ENCODE measurements at places on chromosomes 4 and X. TPM values are rescaled to one million over a fixed set of nuclear protein-coding genes. Genes with fewer than 3 reads are reported as not detected.

- DNase-seq: no peak
These were observed 335.8 kb downstream of the FAT4 start for GRCh38 chr4:125650557-125650956.

The SSX3 gene
- not detected for total RNA-seq

The HSD17B13 gene
- total RNA-seq: not detected

The ADRA2C gene
- not detected for total RNA-seq

DNA sequence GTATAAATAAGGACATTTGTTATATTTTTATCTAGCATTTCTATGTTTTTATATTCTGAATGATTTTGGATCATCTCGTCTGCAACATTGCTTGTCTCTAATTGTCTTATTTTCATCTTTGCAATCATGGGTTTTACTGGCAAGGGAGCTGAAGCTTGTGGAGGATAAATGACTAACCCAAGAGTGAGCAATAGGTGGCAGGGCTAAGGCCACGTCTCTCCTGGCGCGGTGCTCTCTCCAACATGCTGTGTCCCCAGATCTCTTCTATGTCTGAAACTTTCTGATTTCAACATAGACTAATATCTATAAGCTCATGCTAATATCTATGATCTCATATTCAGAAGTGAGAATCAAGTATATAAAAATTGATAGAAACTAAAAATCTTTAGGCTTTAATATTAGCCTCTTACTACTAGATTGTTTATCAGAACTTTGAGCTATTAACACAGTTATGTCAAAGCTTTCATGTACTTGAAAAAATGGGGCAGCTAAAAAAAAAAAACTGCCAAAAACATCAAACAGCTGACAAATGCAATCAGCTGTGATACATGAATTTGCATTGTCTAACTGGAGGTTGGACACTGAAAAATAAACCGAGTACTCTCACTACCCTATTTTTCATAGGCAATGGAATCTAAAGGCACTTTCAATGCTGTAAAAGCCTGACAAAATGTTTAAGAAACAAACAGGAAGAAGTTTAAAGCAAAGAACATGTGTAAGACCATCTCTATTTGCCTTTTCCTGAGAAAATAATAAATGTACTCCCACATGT lies 169.2 kb downstream of the TMA16 start:
- no peak for DNase-seq

GRCh38 chr4:183968502-183968901 lies 63.4 kb downstream of the STOX2 start:
- no peak for DNase-seq

DNA sequence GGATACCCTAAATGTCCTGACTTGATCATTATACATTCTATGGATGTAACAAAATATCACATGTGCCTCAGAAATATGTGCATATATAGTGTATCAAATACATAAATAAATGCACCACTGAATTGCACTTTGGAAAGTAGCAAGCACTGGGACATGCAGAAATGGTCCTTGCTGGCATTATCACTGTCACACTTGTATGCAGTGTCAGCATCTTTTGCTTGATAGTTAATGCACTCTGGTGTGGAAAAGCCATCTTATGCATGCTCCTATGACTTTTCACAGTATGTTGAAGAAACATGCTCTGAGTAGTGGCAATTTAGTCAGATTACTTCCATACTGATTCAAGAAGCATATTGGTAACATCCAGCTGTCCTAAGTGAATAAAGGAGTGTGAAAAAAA lies 27.5 kb upstream of the REPS2 start:
- DNase-seq: no peak

- DNase-seq: no peak
These were observed 24.8 kb downstream of the CYTL1 start for GRCh38 chr4:4994312-4995097.

DNA sequence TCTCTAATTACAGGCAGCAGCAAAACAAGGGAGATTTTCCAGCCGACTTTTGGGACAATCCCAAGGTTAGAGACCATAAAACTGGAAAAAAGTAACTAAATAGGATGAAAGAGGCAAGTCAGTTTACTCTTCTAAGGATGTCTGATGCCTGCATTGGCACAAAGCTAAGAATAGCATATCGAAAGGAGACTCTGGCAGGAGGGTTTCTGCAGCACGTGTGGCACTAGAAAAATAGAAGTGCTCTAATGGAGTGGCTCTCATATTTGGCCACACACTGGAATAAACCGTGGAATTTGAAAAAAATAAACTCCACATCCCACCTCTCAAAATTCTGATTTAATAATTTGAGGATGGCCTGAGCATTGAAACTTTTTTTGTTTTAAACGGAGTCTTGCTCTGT lies 77.2 kb upstream of the ARSJ start:
- no peak for DNase-seq

The CHRDL1 gene
- total RNA-seq: not detected

The VCX3A gene
- not detected for total RNA-seq

DNA sequence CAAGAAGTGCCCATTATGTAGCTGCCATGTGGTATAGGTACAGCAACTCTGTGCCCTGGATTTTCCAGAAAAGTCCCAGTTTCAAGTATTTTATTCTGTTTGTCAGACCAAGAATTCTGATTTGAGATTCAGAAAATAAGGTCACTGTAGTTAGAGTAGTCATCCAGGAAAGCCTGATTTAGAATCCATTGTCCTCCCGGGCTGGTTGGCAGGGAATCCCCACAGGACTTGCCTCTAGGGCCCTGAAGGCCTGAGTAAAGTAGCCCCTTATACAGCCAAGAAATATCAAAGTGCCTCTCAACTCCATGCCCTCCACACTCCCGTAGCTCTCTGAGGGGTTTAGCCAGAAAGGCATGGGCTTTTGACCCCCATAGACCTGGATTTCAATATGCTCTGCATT lies 36.3 kb downstream of the RTL5 start:
- DNase-seq: no peak

The PNCK gene
- total RNA-seq: 1.1 TPM

- peak; percentile 26 for DNase-seq
These were observed 648 bp upstream of the MSMO1 start for GRCh38 chr4:165326831-165327210.

GRCh38 chrX:57647020-57647419 lies 33.0 kb downstream of the NLRP2B start:
- no peak for DNase-seq

GRCh38 chr4:56723201-56723605 lies 42.1 kb upstream of the HOPX start:
- DNase-seq: no peak

DNA sequence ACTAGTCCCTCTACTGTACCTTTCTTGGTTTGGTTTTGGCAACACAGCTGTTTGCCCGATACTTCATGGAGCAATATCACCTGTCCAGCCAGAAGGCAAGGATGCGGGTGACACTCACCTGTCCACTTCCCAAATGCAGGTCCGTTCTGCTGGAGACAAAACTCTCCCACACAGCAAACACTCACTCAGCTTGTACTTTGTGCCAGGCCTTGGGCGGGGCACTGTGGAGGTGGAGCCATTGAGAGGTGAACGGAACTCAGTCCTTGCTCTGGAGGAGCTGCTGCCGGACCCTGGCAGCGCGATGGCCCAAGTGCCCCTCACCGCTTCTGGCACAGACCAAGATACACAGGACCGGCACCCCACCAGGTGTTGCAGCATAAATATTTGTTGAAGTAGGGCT lies 15.3 kb upstream of the HMGB3 start:
- DNase-seq: no peak

The CDKL2 gene
- total RNA-seq: not detected

- peak; percentile 74 for DNase-seq
These were observed 497 bp downstream of the HPGD start for GRCh38 chr4:174521800-174522182.

The TMEM271 gene
- not detected for total RNA-seq

DNA sequence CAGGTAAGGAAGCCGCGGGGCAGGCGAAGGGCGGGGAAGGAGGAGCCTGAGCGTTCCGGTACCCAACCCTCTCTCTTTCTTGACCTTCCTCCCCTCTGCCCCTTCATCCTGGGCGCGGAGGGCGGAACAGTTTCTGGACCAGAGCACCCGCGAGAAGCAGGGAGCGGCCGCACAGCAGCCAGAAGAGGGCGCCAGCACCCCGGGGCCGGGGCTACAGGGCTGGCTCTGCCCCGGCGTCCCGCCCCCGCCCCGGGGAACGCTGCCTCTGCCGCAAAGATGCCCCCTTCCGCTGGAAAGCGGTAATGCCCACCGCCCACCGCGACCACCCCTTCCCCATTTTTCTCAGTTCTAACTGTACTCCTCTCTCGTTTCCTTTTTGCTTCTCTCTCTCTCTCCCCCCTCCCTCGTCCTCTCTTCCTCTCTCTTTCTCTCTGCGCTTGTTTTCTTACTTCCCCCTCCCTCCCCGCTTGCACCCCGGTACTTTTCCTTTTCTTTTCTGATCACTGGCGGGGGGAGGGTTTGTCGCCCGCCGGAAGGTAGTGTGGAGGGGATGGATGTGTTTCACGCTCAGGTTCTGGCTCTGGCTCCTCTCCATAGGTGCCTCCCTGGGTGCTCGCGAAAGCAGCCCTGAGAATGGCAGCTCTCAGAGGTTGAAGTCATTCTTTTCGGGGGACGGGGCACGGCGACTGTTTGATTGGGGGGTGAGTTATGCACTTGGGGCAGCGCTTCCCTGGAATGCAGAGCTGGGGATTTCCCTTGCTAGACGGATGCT lies 13.1 kb upstream of the PRDM8 start:
- DNase-seq: peak; percentile 93

GRCh38 chr4:26161030-26161824 lies 159.6 kb upstream of the RBPJ start:
- peak; percentile 48 for DNase-seq

DNA sequence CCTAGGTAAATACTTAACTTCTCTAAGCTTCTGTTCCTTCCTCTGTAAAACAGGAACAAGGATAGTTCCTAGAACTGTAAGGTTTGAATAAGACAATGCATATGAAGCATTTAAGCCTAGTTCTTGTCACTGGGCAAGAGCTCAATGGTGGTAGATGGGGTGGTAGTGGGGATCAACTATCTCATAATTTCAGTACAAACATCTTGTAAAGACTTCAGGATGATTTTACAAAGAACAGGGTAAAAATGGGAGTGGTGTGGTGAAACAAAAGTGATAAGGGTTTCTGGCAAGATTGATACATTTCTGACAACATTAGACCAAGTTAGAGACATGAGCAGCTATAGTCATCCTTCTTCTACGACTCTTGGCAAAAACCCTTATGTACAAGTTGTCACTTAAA lies 137.8 kb downstream of the SCFD2 start:
- no peak for DNase-seq

- peak; percentile 54 for DNase-seq
These were observed 18.6 kb upstream of the RNF128 start for GRCh38 chrX:106707771-106708454.

The CFAP99 gene
- total RNA-seq: not detected

The SPANXN4 gene
- not detected for total RNA-seq

GRCh38 chr4:69888336-69888735 lies 28.4 kb upstream of the SULT1E1 start:
- DNase-seq: no peak

- DNase-seq: no peak
These were observed 3.2 kb upstream of the UXT start for GRCh38 chrX:47662144-47662657.

GRCh38 chrX:97898798-97899197 lies 1015.1 kb downstream of the RPA4 start:
- no peak for DNase-seq

DNA sequence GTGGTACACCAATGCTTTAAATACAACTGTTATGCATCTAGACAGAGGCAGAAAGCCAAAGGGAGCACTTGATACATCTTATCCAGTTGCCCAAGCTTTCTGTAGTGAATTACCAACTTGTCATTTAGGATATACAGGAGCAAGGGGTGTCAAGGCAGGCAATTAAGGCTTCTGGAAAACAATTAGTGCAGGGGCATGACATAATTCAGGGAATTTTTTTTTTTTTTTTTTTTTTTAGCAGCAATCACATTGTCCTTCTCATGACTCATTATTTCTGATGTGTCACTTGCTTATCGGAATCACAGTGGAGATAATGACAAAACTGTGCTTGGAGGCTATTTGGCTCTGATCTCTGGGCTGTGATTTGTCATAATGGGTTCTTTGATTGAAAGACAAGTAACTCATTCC lies 259.5 kb downstream of the ARHGAP24 start:
- DNase-seq: no peak

DNA sequence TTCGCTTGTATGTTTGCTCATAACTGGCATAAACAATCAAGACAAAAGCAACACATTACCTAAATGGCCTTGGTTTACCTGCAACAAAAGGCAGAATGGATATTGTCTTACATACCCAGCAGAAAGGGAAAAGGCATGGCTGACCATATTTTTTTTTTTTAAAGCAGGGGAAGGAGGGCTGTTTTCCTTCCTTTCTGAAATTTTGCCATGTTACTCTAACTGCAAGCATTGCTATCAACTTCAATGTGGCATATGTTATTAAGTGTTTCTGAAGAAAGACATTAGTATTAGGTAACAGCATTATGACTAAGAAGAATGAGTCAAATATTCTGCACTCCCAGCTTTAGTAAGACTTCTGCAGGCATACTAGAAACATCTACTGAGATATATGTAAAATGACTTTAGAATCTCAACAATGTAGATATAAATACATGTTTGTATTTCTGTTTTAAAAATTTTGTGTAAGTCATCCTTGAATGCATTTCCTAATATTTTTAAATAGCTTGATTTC lies 512.6 kb upstream of the FAM241A start:
- no peak for DNase-seq

DNA sequence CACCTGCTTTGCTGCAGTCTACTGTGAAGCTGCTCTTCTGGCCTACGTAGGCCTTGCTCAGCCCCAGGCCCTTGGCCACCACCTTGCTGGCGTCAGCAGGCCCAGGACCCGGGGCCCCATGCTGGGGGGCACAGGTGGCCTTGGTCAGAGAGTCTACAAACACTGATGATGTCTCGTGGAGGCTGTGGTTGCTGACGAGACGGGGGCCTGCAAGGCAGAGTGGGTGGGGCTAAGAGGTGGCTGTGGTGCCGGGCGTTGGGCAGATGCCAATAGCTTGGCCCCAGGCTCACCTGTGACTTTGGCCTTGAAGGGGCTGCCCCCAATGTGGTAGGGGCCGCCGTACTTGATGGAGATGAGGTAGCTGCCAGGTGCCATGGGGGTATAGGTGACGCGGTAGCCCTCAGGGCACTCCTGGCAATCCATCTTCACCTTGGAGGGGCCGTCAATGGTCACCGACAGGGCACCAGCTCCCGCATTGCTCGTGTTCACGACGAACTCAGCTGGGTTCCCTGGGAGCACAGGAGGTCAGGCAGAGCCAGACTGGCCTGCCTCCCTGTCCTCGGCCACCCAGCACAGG lies 25.0 kb downstream of the FLNA start:
- DNase-seq: no peak

DNA sequence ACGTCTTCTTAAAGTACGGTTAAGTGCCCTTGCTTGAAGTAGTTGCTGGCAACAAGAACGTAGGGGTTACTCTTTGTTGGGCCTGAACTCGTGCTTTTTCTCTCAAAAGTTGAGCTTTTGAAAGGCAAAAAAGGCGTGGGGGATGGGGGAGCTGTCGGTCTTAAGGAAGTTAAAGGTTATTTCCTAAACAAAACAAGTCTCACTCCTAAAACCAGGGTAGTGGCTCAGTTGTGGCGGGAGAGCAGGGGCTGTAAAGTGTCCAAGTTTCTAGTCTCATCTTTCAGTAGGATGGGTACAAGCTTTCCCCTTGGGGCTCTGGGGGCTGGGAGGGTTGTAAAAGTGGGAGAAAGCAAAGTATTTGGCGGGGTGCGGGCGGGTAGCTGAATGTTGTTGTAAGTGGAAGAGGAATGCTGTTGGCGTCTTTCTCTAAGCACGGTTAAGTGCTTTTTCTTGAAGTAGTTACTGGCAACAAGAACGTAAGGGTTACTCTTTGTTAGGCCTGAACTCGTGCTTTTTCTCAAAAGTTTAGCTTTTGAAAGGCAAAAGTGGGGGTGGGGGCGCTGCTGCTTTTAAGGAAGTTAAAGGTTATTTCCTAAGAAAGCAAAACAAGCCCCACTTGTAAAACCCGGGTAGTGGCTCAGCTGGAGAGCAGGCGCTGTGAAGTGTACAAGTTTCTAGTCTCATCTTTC lies 904 bp upstream of the WDR1 start:
- no peak for DNase-seq

The COX18 gene
- total RNA-seq: 33.7 TPM

Measured in HT-29 (cell line).